ENCODE measurements at places on chromosomes 1 and 21.

DNA sequence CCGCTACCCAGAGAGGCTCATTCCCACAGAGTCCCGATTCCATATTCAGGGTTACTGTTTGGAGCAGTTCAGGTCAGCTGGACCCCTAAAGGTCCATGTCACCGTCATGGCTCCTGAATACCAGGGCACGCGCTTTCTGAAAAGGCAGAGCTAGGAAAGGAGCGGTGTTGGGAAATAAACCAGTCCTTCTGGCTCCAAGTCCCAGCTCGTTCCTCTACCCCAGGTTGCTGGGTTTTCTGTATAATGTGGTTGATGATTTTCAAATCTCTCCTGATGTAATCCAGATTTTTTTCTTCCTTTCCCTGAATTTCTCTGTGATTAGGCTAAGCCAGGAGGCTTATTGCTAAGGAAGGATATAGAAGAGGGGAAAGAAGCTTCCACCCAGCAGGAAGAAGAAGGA, 14.0 kb upstream of the PKP1 start:
- DNase-seq, result no peak

DNA sequence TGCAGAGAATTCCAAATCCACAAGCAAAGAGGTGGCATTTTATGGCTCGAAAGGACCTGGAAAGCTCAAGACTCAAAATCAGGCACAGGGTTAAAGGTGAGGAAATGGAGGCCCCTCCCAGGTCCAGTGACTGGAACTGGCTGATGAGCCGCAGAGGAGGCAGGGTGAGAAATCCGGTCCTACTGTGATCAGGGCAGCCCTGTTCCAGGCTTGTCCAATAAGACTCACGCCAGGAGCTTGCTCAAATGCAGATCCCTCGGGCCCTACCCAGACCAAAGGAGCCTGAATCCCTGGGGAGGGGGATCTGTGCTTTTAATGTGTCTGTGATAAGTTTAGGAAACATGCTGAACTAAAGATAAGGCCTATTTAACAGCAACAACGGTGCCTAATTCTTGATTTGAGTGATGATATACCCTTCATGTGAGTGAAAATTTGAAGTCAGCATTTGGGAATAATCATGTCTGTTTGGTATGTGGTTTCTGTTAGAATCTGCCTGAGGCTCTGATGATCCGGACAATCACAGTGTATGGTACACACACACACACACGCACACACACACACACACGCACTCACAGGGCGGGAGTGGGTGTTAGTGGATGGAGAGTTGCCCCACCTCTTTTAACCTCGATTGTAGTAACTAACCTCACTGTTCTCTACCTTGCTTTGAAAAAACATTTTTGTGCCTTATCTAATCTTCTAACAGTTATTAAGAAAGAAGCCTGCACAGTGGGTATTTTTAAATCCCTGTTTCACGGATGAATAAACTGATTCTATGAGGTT, 54.1 kb upstream of the LYST start:
- DNase-seq, result no peak

DNA sequence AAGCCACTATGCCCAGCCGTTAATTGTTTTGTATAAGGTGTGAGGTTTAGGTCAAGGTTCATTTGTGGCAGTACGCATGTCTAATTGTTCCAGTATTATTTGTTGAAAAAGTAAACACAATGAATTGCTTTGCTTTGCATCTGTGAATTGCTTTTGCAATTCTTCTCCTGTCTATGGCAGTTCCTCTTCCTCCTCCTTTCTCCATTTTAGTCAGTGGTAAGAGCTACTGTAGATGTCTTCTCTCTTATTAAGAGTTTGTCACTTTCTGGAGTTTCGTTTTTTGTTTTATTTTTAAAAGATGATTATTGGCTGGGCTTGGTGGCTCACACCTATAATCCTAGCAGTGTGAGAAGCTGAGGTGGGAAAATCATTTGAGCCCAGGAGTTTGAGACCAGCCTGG, 29.2 kb downstream of the C1orf185 start:
- DNase-seq, result no peak

GRCh38 chr1:116326486-116326885, 46.6 kb upstream of the ATP1A1 start:
- no peak for DNase-seq

GRCh38 chr21:42257091-42257765, 38.3 kb downstream of the ABCG1 start:
- DNase-seq, result no peak

DNA sequence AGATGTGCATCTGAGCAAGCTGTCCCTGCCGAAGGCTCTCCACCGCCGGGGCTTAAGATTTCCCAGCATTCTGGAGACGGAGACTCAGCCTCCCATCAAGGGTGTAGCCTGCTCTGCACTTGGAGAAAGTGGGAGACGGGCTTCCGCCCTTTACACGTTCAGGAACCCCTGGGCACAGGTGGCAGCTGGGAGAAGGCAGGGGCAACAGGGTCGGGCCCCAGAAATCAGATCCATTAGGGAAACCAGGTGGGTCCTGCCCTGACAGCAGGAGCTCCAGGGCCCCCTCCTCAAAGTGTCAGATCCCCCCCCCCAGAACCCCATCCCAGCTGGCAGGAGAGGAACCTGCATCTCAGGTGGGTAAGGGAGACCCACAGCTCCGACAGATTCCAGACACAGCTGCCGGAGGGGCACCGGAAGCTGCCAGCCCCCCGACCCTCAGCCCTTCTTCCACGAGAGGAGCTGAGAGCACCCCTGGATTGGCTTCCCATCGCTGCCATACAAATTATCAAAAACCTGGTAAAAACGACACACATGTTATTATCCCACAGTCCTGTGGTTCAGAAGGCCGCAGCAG, 236.6 kb downstream of the NPHP4 start:
- DNase-seq, result no peak

GRCh38 chr1:37189111-37189510, 154.8 kb upstream of the GRIK3 start:
- DNase-seq, result no peak

DNA sequence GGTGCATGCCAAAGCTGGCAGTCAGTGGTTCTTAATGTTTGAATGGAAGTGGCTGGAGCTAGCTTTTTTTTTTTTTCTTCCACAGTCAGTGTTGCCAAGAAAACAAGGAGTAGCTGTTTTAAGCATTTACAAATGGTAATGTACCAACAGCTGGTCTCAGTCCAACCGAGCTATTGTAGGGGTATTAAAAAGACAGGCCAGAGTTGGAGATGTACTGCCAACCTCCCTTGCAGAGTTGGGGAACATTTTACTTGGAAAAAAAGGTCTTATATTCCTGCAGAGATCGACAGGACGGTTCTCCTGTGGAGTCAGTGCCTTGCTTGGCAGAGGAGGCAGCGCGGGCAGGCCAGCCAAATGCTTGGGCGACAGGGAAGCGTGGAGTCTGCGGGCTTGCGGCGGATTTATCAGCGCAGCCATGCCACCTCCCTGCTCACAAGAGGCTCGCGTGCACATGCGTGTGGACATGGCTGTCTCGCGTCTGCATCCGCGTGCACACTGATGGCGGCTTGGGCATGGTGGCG, 338.1 kb downstream of the RPS6KC1 start:
- DNase-seq, result no peak

GRCh38 chr1:150549496-150550221, 451 bp downstream of the ADAMTSL4 start:
- no peak for DNase-seq

GRCh38 chr1:93988634-93989350, 79.6 kb upstream of the GCLM start:
- no peak for DNase-seq

GRCh38 chr1:93603601-93604000, 78.0 kb downstream of the BCAR3 start:
- DNase-seq, result no peak

GRCh38 chr1:232891656-232892317, 58.6 kb upstream of the NTPCR start:
- DNase-seq, result no peak

GRCh38 chr21:44720170-44720569, 8.8 kb upstream of the TSPEAR start:
- DNase-seq, result no peak

DNA sequence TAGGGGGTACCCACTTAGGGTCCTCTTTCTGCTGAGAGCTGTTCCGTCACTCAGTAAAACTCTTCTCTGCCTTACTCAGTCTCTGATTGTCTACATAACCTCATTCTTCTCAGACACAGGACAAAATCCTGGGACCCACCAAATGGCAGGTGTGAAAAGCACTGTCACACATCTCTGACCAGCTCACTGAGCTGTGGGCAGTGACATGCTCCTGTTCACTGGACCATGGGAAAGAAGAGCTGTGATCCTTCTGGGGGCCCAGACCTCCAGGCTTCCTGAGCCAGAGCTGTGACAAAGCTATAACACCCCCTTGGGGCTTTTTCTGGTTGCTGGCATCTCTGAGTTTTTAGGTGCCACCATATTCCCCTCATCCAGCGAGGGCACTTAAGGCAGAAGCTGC, 115.7 kb downstream of the NTPCR start:
- DNase-seq, result no peak

GRCh38 chr1:1876335-1876930, 14.5 kb downstream of the GNB1 start:
- no peak for DNase-seq

GRCh38 chr1:232211149-232211548, 418.8 kb downstream of the SIPA1L2 start:
- no peak for DNase-seq

DNA sequence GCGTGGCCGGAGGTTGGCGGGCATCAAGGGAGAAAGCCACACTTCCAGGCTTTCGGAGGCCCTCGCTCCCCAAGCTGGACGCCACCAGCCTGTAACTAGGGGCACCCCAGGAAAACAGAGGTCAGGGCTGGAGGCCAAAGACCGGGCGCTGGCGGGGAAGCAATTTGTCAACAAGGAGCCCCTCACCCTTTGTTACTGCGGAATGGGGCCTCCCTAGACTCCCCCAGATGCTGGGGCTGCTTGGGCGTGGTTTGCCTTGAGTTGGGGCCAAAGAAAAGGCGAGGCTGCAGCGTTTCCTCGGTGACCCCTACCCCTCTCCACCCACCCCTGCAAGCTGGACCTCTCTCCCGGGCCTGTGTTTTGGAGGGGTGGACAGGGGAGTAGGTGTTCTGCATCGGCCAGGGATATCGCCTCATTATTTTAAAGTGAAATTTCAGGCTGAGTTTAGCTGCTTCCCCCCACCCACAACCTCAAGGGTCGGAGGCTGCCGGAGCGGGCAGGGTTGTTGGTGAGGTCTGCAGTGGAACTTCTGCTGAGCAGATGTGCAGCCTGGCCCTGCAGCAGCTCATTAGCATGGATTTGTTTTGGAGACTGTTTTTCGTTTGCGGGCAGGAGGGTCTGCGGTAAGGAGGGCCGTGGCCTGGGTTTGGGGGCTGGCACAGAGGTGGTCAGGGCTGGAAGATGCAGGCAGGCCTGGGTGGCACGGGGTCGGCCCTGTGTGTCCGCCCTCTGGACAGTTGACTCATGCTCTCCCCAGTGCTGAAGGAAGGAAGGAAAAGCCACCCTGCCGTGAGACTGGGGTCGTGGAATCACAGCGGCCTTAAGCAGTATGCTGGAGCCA, 1.5 kb downstream of the NBL1 start:
- DNase-seq, result no peak

DNA sequence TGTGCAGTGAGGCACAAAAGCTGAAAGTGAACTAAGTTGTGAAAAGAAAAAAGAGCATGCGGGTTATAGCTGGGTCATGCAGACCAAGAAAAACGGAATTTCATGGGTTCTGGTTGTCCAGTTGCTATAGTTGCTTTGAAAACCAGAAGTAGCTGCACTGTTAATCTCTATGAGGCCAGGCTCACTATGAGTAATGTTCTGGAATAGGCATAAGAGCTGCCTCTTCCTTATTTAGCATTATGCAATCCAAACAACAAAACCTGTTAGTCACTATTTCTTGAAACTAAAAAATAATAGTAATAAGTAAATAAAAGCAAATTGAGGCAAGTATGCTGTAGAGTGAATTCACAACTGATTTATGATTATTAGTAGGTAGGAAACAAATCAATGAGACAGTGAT, 1383.7 kb downstream of the MRPL39 start:
- no peak for DNase-seq

DNA sequence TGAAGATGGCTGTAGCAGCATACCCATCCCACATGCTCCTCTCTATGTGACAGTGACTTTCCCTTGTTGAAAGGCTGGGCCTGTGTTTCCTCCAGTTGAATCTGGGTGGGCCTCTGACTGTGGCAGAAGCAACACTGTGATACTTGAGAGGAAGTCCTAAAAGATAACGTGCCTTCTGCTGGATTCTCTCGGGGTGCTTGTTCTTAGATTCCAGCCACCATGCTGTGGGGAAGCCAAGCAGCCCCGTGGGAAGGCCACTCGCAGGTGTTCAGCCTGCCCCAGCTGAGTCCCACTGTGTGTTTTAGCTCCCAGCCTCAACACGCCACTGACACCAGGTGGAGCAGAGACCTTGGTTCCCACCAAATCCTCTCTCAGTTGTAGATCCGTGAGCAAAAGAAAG, 31.5 kb downstream of the TRAPPC10 start:
- DNase-seq, result no peak

GRCh38 chr1:161484613-161485012, 20.6 kb upstream of the FCGR2A start:
- DNase-seq, result no peak

GRCh38 chr1:65344171-65344814, 35.0 kb downstream of the DNAJC6 start:
- DNase-seq, result no peak

- no peak for DNase-seq
Observed at GRCh38 chr1:101363891-101364318, 127.1 kb downstream of the S1PR1 start.

GRCh38 chr21:35023396-35024070, 25.6 kb downstream of the RUNX1 start:
- no peak for DNase-seq

DNA sequence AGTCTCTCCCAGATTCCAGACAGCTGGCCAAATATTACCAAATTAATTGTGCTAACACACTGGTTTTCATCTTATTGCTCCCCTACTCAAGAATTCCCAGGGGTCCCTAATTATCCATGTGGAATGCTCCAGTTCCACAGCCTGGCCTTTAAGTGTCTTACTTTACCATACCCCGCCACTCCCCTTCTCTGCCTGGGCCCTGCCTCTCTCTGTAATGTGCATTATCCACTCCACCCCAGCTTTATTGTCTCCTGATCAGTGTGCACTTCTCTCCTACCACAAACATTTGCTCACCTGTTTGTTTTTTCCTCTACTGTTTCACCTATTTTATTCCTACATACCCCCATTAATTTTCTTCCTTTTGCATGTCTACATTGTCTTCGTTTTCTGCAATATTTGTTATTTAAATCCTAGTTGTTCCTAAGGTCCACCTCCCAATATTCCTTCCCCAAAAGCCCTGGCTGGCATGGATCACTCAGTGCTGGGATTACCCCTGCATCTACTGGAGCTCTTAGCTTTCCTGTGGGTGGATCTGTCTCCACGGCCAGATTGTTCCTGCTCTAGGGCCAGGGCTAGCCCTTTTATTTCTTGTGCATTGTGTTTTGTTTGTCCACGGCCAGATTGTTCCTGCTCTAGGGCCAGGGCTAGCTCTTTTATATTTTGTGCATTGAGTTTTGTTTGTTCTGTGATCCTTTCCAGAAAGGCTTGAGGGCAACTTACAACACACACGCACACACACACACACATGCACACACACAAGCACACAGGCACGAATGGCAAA, 33.4 kb upstream of the ATP1B1 start:
- DNase-seq, result no peak

DNA sequence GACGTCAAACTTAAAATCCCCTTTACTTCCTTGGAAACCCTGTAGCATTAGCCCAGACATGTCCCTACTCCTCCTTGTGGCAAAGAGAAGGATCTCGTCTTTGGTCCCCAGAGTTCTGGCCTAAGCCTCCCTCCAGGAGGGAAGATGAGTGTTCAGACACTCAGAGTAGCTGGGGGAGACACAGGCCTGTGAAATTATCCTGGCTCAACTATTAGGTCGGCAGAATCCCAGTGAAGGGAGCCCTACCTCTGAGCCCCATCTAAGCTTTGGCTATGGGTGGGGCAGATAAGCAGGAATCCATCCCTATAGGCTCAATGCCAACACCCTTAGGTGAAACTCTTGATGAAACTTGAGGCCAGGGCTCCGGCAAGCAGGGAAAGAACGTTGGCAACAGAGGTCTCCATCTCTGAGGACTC, 1.7 kb upstream of the SFN start:
- no peak for DNase-seq
